Psoas muscle (tissue), 8 donors: ENCODE measurements at places on chromosomes 2 and 18. TPM values are rescaled to one million over a fixed set of nuclear protein-coding genes. Genes with fewer than 3 reads are reported as not detected.

Gene NMUR1
- polyA plus RNA-seq = 0.04 TPM

Gene TSPYL6
- not detected for polyA plus RNA-seq

Gene AOX1
- polyA plus RNA-seq = 12.4 TPM

Gene HOXD11
- not detected for polyA plus RNA-seq

Gene SCTR
- polyA plus RNA-seq = not detected

Gene PJVK
- polyA plus RNA-seq = 0.72 TPM
